ENCODE measurements at places on chromosomes 11 and 22.

DNA sequence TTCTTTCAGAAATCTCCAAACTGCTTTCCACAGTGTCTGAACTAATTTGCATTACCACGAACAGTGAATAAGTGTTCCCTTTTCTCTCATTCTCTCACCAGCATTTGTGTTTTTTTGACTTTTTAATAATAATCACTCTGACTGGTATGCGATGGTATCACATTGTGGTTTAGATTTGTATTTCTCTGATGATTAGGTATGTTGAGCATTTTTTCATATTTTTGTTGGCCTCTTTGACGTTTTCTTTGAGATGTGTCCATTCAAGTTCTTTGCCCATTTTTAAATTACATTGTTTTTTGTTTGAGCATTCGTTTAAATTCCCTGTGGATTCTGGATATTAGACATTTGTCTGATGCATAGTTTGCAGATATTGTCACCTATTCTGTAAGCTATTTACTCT, 1639.6 kb upstream of the TENM4 start:
- DNase-seq, result no peak

DNA sequence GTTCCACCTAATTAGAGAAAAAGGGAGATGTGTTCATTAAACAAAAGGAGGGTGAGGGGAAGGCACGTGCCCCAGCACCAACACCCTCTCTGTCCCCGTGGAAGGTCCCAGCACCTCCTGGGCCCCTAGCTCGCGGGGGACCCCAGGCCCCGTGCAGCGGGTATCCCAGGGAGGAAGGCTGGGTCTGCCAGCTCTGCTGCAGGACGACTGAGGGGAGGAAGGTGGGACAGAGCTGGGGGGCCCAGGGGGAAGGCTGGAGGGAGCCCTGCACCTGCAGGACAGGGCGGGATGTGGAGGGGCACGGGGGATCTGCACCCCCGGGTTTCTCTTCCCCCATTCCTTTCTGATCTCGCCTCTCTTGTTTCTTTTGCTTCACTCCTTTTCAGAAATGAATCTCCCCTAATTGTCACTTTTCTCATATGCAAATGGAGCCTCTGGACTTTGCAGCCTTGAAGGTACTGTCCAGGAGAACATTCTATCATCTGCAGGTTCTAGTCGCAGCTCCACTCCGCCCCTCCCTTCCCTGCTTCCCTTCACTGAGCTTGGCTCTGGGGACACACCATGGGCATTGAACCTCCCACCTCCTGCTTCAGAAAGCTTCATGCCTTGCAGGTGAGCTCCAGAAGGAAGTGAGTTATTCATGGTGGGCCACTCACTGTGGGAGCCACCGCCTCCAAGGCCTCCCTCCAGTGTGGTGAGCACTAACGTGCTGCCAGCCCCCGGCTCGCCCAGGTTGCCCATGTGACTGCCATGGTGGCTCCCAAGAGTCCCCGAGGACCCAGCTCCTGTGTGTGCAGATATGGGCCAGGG, 111.0 kb downstream of the ST3GAL4 start:
- no peak for DNase-seq

- no peak for DNase-seq
Observed at GRCh38 chr22:30244066-30244465, 2.5 kb downstream of the LIF start.

GRCh38 chr11:95671768-95672167, 117.8 kb downstream of the FAM76B start:
- peak; percentile 72 for DNase-seq

DNA sequence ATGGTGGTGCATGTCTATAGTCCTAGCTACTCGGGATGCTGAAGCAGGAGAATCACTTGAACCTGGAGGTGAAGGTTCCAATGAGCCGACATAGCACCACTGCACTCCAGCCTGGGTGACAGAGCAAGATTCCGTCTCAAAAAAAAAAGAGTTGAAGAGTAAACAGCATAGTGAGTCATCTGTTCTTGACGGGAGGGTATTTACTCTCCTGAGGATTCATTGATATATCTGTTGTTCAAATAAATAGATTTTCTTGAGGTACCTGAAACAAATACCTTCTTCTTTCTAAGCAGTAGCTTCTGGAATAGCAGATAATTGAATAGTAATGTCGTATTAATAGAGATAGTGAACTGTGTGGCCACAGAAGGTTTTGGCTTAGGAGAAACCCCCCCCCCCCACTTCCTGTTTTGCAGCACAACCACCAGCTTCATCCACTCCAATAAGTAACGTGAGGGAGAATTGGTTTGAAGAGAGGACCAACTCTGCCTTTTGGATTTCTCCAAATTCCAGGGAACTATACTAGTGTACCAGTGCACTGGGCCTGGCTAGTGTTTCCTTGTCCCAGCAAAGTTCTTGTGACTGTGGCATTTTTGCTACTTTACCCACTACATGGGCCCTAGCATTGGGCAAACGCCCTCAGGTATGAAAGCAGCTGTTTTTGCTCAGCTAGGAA, 90.0 kb downstream of the PRMT3 start:
- DNase-seq, result no peak

GRCh38 chr11:124944565-124944964, 8.7 kb upstream of the HEPACAM start:
- DNase-seq, result no peak

- DNase-seq, result no peak
Observed at GRCh38 chr11:109015283-109015682, 350.4 kb downstream of the DDX10 start.

DNA sequence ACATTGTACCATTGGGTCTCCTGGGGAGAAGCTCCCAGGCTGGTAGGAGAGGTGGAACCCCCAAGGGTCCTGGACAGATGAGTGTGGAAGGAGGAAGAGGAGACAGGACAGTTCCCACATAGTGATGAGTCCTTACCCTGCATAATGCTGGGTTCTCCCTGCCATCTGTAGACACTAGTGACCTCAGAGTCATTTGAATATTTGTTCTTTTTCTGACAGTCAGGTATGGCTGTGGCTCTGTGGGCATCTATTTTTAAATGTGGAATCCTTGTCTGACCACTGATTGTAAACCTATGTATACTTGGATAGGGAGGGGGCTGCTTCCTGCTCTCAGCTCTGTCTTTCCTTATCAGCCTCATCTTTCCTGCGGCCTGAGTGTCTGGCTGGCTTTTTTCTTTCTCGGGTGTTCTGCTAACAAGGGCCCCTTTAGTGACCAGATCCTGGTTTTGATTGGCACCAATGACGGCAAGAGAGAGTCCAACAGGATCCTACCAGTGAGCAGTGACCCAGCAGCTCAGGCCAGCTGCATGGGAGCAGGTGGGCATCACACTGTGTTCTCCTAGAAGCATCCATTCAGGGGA, 2.6 kb upstream of the SLC5A1 start:
- no peak for DNase-seq

GRCh38 chr11:35545391-35546003, 20.1 kb upstream of the PAMR1 start:
- DNase-seq, result no peak

GRCh38 chr22:23225724-23226496, 45.6 kb downstream of the BCR start:
- no peak for DNase-seq

DNA sequence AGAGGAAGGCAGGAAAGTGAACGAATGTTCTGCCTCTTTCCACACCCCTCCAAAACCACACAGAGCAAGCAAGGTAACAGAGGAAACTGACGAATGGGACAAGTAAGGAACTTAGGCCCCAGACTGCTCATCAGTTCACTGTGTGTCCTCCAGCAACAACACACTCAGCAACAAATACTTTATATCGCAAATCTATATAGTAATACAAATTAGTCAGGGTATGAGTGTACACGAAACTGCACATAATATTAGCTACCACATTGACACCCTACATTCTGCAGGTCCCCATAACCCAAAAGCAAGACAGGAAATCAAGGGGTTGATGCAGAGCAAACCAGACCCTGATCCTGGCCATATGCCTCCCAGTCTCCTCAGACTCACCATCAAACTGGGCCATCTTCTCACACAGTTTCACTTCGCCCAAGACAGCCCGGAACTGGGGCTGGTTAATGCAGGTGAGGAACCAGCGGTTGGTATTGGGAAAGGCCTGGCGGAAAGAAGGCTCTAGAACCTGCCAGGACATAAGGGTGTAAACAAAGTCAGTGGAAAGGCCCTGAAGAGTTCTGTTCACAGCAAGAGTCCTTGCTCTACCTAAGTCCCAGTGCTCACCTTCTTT, 6.6 kb downstream of the EEF1G start:
- DNase-seq, result no peak

DNA sequence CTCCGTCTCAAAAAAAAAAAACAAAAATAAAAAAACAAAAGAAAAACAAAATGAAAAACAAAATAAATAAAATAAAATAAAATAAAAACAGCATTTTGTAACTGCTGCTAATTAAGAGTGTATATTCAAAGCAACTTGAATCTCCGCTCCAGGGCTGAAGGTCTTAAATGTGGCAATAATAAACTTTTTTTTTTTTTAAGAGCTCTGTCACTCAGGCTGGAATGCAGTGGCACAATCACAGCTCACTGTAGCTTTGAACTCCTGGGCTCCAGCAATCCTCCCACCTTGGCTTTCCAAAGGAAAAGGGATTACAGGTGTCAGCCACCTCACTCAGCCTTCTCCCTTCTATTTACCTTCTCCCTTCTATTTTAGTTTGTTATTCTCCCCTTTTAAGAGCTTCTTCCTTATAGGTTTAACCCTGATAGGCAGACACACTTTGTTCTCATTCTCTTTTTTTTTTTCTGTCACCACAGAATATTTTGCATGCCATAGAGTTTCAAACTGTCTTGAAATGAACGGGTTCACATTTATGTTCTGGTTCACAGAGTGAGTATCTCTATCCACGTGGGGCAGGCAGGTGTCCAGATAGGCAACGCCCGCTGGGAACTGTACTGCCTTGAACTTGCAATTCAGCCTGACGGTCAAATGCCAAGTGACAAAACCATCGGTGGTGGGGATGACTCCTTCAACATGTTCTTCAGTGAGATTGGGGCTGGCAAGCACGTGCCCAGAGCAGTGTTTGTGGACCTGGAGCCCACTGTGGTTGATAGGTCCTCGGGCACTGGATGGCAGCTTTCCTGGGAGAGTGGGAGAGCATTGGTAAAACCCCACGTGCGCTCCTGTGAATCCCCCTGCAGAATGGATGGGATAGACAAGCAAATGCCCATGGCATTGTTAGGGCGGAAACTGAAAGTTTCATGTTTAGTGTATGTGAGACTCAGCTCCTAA, 19.4 kb downstream of the LRRC74B start:
- DNase-seq, result no peak

- no peak for DNase-seq
Observed at GRCh38 chr11:44597358-44598012, 32.0 kb downstream of the CD82 start.

GRCh38 chr11:113728814-113729213, 22.7 kb upstream of the TMPRSS5 start:
- DNase-seq, result no peak

GRCh38 chr22:49096476-49096875, 731.2 kb downstream of the BRD1 start:
- no peak for DNase-seq

- DNase-seq, result no peak
Observed at GRCh38 chr11:17129003-17129402, 51.5 kb upstream of the RPS13 start.

- DNase-seq, result no peak
Observed at GRCh38 chr11:72971192-72971967, 157.2 kb downstream of the ATG16L2 start.

DNA sequence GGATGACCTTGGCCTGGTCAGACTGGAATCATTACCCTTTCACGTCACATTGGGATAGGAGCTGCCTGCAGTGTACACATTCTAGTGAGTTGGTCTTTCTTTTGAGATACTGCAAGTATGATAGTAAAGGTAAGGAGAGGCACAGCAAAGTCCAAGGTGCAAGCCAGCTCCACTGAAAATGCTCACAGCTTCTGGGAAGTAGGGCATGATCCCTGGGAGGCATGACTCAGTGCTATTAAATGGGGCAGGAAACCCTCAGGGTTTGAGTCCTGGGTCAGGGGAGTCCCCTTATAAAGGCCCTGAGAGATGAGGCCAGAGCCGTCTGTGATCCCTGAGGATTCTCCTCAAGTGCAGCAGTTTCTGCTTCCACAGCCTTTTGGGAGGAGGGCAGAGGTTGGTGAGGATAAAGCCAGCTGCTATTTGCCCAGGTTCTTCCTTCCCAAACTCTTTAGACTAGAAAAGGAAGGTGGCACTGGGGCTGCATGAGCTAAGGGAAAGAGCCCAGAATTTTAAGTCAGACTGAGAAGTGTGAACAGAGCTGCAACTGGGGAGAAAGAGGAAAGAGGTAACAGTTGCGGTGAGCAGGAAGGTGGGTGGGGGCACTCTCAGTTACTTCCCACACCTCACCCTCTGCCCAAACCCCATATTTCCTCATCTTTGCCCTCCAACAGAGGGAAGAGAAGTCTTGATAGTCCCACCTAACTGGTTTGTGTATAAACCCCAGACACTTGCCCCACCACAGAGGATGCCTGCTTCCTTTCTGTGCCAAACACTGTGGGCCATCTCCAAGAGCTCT, 14.4 kb upstream of the OR52K1 start:
- DNase-seq, result no peak

GRCh38 chr22:26289611-26290101, 120.4 kb downstream of the SEZ6L start:
- DNase-seq, result no peak

DNA sequence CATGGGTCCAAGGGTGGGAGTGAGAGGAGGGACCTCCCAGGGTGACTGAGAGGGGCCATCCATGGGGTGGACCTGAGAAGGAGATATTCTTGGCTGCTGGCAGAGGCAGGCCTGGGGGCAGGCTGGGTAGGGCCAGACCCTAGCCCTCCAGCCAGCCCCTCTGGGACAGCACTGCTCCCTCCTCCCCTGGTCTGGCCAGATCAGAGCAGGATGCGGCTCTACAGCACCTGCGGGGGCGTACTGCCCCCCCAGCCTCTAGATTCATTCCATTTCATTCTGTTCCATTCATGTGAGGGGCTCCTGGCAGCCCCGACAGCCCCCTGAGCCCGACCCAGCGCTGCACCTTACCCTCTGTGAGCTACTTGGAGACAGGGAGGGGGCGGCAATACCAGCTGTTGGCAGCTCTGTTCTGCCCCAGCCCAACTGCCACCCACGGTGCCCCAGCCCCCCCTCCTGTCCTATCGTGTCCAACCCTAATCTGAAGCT, 34.3 kb upstream of the MYRF start:
- DNase-seq, result peak; percentile 59

- DNase-seq, result no peak
Observed at GRCh38 chr11:60855726-60856633, at the start of gene PTGDR2. Gene PTGDR2 (minus strand): TSS chr11:60855950. CDS start chr11:60853722, 2,228 bp downstream.

GRCh38 chr11:120344302-120345004, 8.2 kb downstream of the ARHGEF12 start:
- no peak for DNase-seq

- no peak for DNase-seq
Observed at GRCh38 chr11:128304666-128305485, 282.5 kb downstream of the ETS1 start.

Measured in NCI-H1694 treated with DMSO at 0.1 percent for 48 hours (cell line).